Vagina (tissue), 2 donors: ENCODE measurements at places on chromosomes 16 and 17.

GRCh38 chr17:45221081-45222013 lies at the start of gene FMNL1:
Gene FMNL1 (plus strand): TSS chr17:45221885. CDS start chr17:45222125, 240 bp downstream.
- no peak for DNase-seq

- no peak for DNase-seq
Observed at GRCh38 chr17:67496286-67496685, 119.2 kb downstream of the PITPNC1 start.

DNA sequence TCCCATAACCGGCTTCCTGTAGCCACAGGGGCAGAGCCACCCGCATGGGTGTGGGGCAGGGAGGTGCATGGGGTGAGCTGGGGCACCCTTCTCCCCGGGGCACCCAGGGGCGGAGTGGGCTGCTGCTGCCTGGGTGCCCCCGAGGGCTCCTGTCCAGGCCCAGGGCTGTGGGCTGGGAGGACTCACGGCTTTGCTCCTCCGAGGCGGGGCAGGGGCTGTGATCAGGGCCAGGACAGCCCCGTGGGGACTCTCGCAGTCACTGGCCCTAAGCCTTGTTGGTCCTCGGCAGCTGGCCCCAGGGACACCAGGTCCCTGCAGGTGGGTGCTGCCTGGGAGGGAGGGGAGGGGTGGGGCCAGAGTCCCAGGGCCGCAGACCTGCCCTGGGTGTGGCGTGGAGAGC lies 19.7 kb downstream of the CACNA1H start:
- no peak for DNase-seq

DNA sequence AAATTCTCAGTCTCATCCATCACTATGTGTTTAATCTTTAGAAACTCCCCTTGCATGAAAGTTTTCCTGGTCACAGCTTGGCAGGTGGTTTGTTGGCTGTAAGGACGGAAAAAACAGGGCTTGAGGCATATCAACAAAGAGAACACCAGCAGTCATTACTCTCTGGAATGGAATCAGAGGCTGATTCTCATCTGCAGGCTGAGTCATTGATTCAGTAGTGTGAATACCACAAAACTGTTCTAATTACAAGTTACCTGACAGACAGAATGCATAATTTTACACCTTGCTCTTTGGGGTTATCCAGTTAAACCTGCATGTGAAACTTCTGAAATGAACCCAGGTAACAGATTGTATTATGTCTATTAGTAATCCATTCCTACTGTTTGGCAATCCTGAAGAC lies 11.5 kb upstream of the SLFN12L start:
- DNase-seq = no peak

- no peak for DNase-seq
Observed at GRCh38 chr17:18218756-18219415, 6.5 kb upstream of the LLGL1 start.

DNA sequence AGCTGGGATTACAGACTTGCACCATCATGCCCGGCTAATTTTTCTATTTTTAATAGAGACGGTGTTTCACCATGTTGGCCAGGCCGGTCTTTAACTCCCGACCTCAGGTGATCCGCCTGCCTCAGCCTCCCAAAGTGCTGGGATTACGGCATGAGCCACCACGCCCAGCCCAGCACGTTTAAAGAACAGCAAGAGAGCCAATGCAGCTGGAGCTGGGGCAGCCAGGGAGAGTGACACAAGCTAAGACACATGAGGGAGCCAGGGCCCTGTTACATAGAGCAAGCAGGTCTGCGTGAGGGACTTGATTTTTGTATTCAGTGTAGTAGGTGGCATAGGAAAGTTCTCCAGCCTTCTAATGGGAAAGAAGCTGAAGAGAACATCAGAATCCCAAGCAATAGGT lies 21.7 kb upstream of the GOSR2 start:
- no peak for DNase-seq

GRCh38 chr17:72860778-72861177 lies 231.7 kb downstream of the SLC39A11 start:
- DNase-seq = no peak
